ENCODE measurements at places on chromosomes 4 and X.

DNA sequence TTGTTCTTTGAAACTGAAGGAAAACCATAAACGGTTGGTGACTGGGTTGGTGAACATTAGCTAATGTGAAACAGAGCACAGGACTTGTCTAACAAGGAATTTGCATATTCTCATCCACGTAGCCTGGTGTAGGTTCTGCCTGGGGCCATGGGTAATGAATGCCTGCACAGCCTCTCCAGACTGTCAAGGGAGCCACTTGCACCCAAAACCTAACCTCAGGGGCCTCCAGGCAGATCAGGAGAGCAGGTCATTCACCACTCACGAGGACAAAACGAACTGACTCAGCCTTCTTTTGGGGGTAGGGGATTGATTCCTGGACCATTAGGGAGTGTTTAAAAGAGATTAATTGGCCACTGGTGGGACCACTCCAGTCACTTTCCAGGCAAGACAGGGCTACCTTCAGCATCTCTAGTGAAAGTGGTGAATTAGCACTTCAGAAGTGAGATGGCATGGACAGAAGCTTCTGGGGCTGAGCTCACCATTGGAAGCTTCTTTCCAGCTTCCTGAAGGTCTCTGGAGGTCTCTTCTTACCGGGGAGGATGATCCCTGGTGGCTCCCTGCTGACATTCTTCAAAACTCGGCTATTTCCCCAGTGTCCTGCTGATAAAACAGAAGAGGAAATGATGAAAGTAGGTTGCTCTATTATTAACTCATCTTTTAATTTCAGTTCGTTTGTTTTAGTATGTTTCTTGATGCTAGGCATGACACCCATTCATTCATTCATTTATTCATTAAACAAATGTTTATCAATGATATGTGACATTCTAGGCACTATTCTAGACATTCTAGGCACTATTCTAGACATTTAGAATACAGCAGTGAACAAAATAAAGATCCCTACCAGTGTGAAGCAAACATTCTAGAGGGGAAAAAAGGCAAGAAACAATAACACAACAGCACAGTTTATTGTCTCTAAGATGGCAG, 104.5 kb upstream of the LNX1 start:
- DNase-seq = no peak

DNA sequence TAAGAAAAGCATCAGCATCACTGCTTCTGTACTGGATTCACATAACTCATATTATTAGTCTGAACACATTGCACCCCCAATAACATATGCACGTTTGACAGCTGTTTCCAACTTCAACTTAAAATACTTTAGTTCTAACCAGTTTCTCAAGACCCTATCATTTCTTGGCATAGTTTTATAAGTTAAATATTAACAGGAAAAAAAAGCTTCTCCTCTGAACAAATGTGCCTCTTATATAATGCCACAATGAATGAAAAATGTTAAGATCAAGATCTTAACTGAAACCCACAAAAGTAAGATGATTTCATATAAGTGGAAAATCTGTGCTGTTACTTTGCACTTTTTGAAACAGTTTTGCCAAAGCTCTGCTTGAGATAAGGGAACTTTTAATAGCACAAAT, 652.8 kb upstream of the FAM241A start:
- no peak for DNase-seq

DNA sequence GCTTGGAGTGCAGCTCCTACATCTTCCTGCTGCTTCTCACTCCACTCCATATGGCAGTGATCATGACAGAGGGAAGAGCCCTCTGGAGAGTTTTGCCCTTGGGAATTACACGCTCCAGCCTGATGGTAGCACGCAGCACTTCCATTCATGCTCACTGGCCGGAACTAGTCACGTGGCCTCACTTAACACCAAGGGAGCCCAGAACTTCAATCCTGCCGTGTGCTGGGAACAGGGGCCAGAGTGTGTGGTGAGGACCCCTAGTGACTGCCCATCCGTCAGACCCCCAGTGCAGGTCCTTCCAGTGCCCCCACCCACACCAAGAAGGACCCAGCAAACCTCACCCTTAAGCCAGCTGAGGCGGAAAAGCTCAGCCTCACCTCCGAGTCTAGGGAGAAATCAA, 230.7 kb downstream of the EVC2 start:
- DNase-seq = no peak

- DNase-seq = no peak
Observed at GRCh38 chr4:88178626-88179231, 20.3 kb upstream of the ABCG2 start.

- DNase-seq = no peak
Observed at GRCh38 chr4:77852892-77853495, 9.6 kb upstream of the MRPL1 start.

DNA sequence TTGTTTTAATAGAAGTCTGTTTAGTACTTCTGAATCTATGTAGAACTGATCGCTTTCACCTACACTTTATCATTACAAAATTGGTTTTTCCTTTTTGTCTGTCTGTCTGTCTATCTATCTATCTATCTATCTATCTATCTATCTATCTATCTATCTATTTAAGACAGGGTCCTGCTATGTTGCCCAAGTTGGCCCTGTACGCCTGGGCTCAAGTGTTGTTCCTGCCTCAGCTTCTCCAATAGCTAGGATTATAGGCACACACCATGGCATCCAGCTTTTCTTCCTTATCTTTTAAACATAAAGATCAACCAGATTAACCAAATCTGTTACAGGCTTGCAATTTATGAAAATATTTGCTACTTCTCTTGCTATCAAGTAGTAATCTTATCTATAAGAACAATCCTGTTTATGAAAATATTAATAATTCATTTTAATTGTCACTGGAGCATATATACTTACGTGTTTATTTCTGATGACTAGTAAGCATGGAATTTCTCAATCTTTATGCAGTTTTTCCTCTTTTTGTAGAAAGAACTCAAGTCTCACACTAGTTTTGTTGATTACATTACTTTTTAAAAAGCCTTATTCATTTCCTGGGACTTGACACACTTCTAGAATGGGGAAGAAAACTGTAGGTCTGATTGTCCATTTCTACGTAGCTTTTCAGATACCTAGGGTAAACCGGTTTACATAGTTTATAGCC, 24.5 kb downstream of the KIAA0232 start:
- DNase-seq = no peak

DNA sequence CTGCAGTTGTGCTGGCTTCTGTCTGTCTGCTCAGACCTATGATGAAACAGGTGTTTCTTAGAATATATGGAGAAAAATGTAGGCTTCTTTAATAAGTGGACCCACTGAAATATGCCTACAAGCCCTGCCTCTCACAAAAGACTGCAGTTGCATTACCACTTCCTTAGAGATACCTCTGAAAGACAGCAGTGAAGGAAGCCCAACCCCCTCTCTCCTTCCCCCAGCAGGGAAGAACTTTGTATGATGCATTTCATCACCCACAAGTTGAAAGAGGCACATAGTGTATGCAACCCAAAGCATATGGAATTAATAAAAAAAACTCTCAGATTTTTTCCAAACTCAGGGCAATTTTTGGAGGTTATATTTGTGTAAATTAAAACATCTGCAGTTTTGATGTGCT, 916.7 kb downstream of the TECRL start:
- DNase-seq = no peak

GRCh38 chr4:67765928-67766327, 11.7 kb upstream of the GNRHR start:
- no peak for DNase-seq

DNA sequence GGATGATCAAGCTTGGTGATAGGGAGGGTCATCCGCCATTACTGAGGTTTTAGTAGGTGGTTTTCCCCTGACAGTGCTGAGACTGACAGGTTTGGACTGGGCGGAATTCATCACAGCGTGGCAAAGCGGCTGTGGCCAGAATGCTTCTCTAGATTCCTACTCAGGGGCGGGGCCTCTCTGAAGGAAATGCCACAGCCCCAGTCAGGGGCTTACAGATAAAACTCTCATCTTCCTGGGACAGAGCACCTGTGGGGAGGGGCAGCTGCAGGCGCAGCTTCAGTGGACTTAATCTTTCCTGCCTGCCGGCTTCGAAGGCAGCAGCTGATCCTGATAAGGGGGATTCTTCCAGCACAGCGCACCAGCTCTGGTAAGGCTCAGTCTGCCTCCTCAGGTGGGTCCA, 316.7 kb downstream of the RPA4 start:
- DNase-seq = no peak

DNA sequence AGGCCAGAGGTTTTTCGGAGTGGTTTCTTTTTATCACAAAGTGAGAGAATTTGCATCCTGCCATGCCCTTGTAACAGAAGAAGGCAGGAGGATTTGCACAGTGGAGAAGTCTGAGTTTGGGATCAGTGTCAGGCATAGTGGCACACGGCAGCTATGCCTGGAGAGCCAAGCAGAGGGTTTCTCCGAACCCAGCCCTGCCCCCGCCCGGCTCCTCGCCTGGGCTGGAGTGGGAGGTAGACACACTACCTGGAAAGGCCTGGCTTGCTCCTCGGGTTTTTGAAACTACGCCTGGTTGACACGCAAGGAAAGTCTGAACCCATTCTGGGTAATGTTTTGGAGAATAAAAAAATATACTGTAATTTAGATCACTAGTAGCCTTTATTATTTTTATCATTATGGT, 1653.6 kb upstream of the TENM3 start:
- no peak for DNase-seq

GRCh38 chr4:821181-821591, 4.7 kb downstream of the CPLX1 start:
- DNase-seq = no peak

- DNase-seq = peak; percentile 22
Observed at GRCh38 chrX:119145241-119145653, 17.6 kb upstream of the KIAA1210 start.

- no peak for DNase-seq
Observed at GRCh38 chr4:15349965-15350364, 77.9 kb upstream of the C1QTNF7 start.

GRCh38 chr4:95507147-95507546, 41.6 kb downstream of the UNC5C start:
- no peak for DNase-seq

- DNase-seq = no peak
Observed at GRCh38 chr4:141425124-141425523, 204.4 kb downstream of the ZNF330 start.

GRCh38 chr4:168724243-168724642, 227.4 kb downstream of the PALLD start:
- no peak for DNase-seq

DNA sequence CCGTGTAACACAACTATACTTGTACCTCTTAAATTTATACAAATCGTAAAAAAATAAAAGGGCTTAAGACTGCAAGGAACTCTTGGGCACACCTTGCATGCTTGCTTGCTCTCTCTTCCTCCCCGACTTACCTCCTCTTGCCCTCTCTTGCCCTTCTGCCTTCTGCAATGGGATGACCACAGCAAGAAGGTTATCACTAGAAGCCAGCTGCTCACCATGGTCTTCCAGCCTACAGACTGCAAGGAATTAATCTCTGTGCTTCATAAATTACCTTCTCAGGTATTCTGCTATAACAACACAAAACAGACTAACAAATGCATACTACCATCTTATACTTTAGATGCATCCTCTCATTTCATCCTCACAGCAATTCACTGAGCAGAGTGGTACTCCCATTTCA, 92.1 kb downstream of the MRPL1 start:
- no peak for DNase-seq

DNA sequence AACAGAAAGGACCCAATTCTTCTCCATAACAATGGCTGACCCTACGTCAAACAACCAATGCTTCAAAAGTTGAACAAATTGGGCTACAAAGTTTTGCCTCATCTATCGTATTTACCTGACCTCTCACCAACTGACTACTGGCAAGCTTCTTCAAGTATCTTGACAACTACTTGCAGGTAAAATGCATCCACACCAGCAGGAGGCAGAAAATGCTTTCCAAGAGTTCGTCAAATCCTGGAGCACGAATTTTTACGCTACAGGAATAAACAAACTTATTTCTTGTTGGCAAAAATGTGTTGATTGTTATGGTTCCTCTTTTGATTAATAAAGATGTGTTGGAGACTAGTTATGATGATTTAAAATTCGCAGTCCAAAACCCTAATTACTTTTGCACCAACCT, 6.7 kb upstream of the GAB1 start:
- DNase-seq = no peak

GRCh38 chrX:7143941-7144525, 3.5 kb upstream of the STS start:
- DNase-seq = no peak

DNA sequence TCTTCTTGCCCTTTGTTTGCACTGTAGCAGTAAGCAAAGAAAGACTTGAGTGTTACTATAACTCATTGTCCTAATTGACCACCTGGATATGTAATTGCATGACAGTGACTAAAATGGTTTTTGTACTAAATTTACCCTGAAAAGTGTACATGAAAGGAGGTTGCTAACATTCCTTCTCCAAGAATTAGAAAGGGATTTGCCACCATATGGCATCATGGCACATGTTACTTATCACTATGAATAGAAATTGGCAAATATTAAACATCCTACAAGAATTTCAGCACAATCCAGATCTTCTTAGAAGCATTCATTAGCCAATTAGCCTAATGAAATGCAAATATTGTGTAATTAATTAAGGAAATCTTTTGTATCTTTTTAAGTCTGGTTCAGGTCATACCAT, 834.2 kb downstream of the STPG2 start:
- DNase-seq = no peak

- DNase-seq = no peak
Observed at GRCh38 chrX:87489071-87489470, 28.5 kb upstream of the KLHL4 start.

GRCh38 chr4:162201673-162202072, 37.9 kb upstream of the FSTL5 start:
- DNase-seq = no peak

DNA sequence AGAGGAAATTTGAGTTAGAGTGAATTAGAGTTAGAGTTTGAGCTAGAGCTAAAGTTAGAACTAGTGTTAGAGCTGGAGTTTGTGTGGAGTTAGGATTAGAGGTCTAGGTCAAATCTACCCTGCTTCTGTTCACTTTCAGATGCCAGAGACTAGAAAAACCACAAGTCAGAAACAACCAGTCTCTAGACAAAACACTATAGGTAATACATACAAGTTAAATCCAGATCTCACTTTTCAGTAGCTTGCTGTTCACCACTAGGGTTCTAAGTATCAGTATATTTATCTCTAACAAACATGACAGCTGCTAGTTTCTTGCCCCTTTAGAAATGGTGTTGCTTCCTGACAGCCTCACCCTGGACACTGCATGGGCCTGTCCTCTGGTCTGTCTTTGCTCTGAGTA, 300.7 kb downstream of the ARAP2 start:
- DNase-seq = no peak

DNA sequence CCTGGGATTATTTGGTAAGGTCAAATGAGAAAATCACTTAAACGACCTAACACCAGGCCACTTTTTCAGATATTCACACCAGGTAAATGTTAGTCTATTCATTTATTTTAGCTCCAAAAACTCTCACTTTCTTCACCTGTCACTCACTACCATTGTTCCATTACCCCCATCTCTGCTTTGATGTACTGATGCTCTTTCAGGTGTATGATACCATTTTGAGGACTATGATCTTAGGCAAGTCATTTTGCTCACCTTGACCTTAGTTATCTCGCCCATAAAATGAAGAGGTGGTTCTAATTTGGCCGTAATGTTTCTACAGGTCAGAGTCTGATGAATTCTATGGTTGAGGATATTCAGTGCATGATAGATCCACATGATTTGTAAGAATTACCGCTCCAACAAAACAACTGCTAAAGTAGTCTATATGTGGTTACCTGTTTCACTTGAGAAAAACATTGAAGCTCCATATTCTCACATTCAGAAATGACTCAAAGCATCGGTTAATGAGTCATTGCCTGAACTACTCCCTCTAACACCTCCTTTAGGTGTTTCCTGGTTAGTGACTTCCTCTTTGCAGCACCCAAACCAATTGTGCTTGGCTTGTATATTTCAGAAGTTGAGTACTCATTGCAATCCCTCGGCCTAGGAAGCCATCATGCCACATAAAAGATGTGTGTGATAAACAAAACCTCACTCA, 4.5 kb downstream of the DTHD1 start:
- DNase-seq = no peak

GRCh38 chr4:6280365-6280996, 10.8 kb downstream of the WFS1 start:
- DNase-seq = no peak

Data from endothelial cell (in vitro differentiated cells).